ENCODE measurements at places on chromosomes 12 and 14.

GRCh38 chr12:6546016-6546415 is 9.8 kb downstream of the IFFO1 start:
- DNase-seq: no peak
- peaks cover 22% of the 10 kb centered on the region for H3K36me3 ChIP-seq
- no peak overlapping the region for H3K4me3 ChIP-seq
- H3K27ac ChIP-seq: no peak overlapping the region
- H3K4me1 ChIP-seq: peaks cover under 1% of the 10 kb centered on the region

- H3K36me3 ChIP-seq: peaks cover 62% of the 10 kb centered on the region
- H3K4me1 ChIP-seq: peaks cover 12% of the 10 kb centered on the region
- no peak for DNase-seq
These were observed 13.5 kb downstream of the CPSF2 start for GRCh38 chr14:92135269-92135668.

DNA sequence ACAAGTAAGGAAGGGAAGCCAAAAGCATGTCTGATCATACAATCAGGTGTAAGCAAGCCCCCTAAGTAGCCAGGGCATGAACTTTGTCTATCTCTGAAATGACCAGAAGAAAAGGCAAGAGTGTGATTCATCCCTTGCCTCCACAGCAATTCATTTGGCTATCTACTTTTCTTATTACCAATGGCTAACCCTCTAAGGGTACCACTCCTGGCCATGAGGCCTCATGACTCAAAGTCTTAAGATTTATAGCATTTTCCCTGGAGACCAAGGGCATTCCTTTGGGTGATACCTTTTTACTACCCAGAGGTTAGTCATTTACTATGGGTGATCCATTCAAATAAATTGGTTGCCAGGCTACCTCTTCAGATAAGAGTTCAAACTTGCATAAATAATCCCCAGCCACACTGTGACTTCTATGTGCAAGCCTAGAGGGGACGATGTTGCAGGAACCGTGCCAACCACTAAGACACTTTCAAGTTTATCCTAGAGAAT is 1.5 kb upstream of the LGALS3 start:
- no peaks in the 10 kb centered on the region for H3K36me3 ChIP-seq
- H3K4me3 ChIP-seq: no peak overlapping the region
- H3K27ac ChIP-seq: no peak overlapping the region
- H3K27me3 ChIP-seq: no peaks in the 10 kb centered on the region

GRCh38 chr14:33696165-33696564 is 254.7 kb downstream of the EGLN3 start:
- H3K27ac ChIP-seq: no peak overlapping the region
- no peak for DNase-seq
- peaks cover 2% of the 10 kb centered on the region for H3K36me3 ChIP-seq
- H3K4me3 ChIP-seq: no peak overlapping the region
- no peaks in the 10 kb centered on the region for H3K27me3 ChIP-seq

DNA sequence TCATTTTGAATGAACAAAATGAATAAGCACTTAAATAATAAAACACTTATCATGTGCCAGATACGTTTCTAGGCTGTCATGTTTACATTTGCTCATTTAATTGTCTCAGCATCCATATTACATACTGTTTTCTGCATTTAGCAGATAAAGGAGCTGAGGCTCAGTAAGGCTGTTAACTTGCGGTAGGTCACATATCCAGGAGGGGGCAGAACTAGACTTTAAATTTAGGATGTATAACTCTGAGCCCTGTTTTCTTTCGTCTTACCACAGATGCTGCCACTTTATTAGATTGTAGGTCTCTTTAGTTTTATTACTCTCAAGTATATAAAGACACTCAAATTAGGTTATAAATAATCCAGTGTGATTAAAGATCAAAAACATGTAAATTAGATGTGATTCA is 17.7 kb downstream of the IRAK4 start:
- peaks cover 37% of the 10 kb centered on the region for H3K36me3 ChIP-seq
- H3K27me3 ChIP-seq: no peaks in the 10 kb centered on the region
- no peak for DNase-seq
- H3K27ac ChIP-seq: no peak overlapping the region

DNA sequence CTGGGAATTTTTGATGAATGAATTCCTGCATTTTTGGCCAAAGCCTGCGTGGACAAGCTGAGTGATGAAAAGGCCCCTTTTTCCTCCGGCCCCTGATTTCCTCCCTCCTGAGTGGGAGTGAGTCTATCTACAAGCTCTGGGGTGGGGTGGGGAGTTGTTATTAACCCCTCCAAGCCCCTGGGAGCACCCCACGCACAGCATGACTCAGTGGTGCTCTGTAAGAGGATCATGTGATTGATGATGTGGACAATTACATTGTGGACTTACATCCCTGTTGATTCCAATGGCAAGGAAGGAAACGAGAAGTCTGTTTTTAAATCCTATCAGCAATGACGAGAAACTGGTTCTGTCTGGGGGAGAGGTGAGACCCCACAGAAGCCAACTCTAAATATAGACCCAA is 5.1 kb upstream of the DLK1 start:
- DNase-seq: no peak
- H3K36me3 ChIP-seq: no peaks in the 10 kb centered on the region
- H3K27ac ChIP-seq: no peak overlapping the region
- H3K4me3 ChIP-seq: no peak overlapping the region
- peaks cover 8% of the 10 kb centered on the region for H3K4me1 ChIP-seq

DNA sequence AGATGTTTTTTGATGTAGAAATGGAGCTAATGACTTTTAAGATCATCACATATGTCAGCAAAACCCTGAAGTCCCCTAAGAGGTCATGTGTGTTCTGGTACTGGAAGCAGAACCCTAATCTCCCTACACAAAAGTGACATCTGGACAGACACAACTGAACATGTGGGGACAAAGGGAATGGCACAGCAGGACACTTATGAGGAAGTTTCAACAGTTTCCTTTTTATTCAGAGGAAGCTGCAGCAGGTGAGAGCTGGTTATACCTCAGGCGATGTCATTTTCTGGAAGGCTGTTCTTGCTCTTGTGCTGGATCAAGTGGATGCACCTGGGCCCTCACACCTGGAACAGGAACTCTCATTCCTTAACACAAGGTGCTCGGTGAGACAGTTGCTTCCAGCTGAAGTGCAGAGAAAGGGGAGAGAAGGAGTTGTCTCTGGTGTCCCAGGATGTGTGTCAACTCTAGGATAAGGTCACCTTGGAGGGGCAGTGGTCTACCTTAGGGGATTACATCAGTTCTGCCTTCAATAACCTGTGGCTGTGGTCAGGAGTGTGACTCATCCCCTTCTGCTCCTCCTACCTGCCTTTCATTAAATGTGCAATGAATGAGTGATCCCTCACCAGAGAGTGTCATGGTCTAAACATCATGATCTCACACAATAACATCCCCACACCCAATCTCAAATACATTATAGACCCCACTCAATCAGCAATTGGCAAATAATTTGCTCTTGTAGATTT is 463.4 kb downstream of the TMEM121 start:
- no peak for DNase-seq
- peaks cover 50% of the 10 kb centered on the region for H3K4me1 ChIP-seq
- H3K36me3 ChIP-seq: peaks cover 4% of the 10 kb centered on the region
- H3K27me3 ChIP-seq: peaks cover 16% of the 10 kb centered on the region
- H3K27ac ChIP-seq: no peak overlapping the region

DNA sequence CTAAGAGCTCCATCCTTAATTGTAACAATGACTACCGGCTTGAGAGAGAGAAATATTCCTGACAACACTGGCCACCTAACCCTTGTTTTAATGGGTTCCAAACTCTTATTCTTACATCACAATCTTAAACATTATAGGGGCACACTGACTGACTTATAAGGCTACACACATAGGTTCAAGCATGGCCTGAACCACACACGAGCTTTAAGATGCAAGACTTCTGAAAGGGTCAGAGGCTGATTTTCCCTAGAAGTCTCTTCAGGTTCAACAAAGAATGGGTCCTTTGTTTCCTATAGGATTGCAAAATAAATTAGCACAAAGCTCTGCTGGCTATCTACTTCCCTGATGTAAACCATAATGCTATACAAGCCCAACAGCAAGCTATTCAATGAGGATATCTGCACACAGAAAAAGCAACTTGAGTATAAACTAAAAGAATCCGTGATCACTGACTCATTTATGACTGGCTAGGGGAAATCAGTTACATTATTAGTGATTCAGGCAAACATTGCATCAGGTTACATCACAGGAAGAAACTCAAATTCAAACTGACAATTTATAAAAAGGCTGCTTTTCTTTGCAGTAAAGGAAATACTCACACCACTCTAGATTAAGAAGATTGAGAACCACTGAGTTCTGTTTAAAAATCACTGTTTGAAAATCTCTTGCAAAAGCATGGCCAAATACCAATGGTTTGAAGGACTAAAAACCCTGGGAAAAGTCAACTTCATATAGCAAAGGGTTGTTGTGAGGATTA is 8.5 kb downstream of the BTG1 start:
- DNase-seq: no peak
- H3K4me1 ChIP-seq: peaks cover 62% of the 10 kb centered on the region
- peak overlapping the region; percentile 99 for H3K27ac ChIP-seq
- no peaks in the 10 kb centered on the region for H3K27me3 ChIP-seq
- peaks cover 70% of the 10 kb centered on the region for H3K36me3 ChIP-seq

GRCh38 chr14:86540636-86541247 is 1010.8 kb downstream of the FLRT2 start:
- DNase-seq: no peak
- H3K4me3 ChIP-seq: no peak overlapping the region
- H3K27ac ChIP-seq: no peak overlapping the region

DNA sequence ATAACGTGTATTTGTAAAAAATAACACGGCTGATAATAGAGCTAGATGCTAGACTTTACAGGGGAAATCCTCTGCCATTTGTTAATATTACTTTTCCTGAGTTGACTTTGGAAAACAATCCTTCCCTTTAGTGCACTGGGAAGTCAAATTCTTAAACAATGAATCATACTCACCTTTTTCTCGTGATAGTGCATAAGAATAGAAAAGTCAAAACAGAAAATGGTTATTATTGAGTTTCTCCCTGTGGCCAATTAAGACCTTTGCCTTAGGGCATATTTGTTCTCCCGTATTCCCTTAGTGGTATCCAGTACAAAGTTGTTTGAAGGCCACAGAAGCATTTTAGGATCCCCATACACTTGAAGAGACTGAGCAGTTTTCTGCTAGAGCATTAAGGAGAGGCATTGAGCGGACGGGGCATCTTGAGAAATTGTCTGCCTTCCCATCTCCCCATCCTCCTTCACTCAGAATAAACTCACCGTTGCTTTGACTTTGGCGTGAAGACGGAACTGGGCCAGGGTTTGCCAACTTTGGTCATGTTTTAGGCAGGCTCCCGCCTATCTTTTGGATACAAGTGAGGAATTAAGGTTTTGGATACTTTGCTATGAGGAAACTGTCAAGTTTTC is 171.3 kb downstream of the TMTC2 start:
- no peaks in the 10 kb centered on the region for H3K36me3 ChIP-seq
- H3K27me3 ChIP-seq: no peaks in the 10 kb centered on the region
- H3K27ac ChIP-seq: no peak overlapping the region
- no peak for DNase-seq
- H3K4me3 ChIP-seq: no peak overlapping the region
- H3K4me1 ChIP-seq: no peaks in the 10 kb centered on the region

GRCh38 chr12:53290661-53291060 is 4.7 kb upstream of the PFDN5 start:
- no peak for DNase-seq
- H3K27ac ChIP-seq: no peak overlapping the region
- no peak overlapping the region for H3K4me3 ChIP-seq
- H3K36me3 ChIP-seq: peaks cover 12% of the 10 kb centered on the region

- H3K4me3 ChIP-seq: no peak overlapping the region
- H3K27ac ChIP-seq: no peak overlapping the region
- H3K27me3 ChIP-seq: no peaks in the 10 kb centered on the region
- peaks cover 12% of the 10 kb centered on the region for H3K36me3 ChIP-seq
These were observed 36.3 kb downstream of the RIN3 start for GRCh38 chr14:92549859-92550230.

DNA sequence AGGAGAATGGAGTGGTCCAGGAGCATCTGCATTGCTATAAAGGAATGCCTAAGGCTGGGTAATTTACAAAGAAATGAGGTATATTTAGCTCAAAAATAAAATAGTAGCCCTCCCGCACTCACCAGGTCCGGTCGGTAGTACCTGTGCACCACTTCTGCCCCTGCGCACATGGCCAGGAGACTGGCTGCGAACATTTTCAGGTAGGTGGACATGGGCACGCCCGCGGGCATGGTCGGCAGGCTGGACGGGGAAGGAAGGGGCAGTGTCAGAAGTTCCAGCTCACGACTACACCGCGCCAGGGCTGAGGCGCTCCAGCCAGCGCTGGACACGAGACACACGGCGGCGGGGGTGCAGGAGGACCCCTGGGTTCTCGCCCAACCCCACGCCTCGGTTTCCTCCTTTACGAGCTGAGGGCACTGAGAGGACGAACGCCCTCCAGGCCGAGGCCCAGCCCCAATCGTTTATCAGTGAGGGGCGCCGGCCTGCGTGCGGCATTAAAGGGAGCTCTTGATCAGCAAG is 9.1 kb upstream of the TDG start:
- H3K27me3 ChIP-seq: no peaks in the 10 kb centered on the region
- H3K4me1 ChIP-seq: peaks cover 38% of the 10 kb centered on the region
- peaks cover 10% of the 10 kb centered on the region for H3K36me3 ChIP-seq
- peak overlapping the region; percentile 97 for H3K4me3 ChIP-seq
- no peak for DNase-seq

DNA sequence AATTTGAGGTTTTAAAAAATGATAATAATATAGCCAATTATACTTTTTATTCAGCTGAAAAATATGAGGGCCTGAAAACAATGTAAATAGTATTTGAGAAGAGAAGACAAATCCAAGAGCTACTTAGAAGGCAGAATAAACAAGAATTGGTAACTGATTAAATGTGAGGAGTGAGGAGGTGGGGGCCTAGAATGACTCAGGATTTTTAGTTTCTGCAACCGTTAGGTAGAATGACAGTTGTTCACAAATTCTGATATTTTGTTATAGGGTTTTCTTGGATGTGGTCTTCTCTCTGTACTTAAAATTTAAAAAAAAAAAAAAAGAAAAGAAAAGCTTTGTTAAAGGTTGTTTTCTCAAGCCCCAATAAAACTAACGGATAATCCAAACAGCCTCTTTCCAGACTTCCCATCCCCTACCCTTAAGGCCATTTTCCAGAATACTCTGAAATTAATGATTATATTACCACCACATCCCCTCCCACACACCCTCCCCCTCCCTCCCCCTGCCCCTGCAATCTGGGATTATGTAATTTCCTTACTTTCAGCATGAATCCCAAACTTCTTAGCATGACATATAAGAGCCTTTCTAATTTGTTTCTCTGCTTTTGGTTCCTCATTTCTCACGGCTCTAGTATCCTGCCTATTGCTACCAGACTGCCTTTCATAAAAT is 50.4 kb downstream of the LRP6 start:
- H3K36me3 ChIP-seq: no peaks in the 10 kb centered on the region
- peaks cover 82% of the 10 kb centered on the region for H3K27me3 ChIP-seq
- DNase-seq: no peak
- no peak overlapping the region for H3K27ac ChIP-seq
- no peak overlapping the region for H3K4me3 ChIP-seq

GRCh38 chr12:25584596-25584995 is 31.5 kb upstream of the LMNTD1 start:
- no peak for DNase-seq
- H3K36me3 ChIP-seq: no peaks in the 10 kb centered on the region
- no peaks in the 10 kb centered on the region for H3K4me1 ChIP-seq
- H3K27me3 ChIP-seq: peaks cover 9% of the 10 kb centered on the region
- H3K27ac ChIP-seq: no peak overlapping the region
- H3K4me3 ChIP-seq: no peak overlapping the region

GRCh38 chr12:123713823-123714585 is 1.9 kb downstream of the ATP6V0A2 start:
- H3K4me1 ChIP-seq: peaks cover 35% of the 10 kb centered on the region
- no peaks in the 10 kb centered on the region for H3K27me3 ChIP-seq
- peaks cover 17% of the 10 kb centered on the region for H3K36me3 ChIP-seq
- peak overlapping the region; percentile 72 for H3K27ac ChIP-seq
- H3K4me3 ChIP-seq: peak overlapping the region; percentile 94

Data from central memory CD8-positive, alpha-beta T cell (primary cell).